ENCODE measurements at places on chromosomes 13 and 19.

GRCh38 chr13:105232439-105232838 is 1303.0 kb downstream of the EFNB2 start:
- DNase-seq: no peak

DNA sequence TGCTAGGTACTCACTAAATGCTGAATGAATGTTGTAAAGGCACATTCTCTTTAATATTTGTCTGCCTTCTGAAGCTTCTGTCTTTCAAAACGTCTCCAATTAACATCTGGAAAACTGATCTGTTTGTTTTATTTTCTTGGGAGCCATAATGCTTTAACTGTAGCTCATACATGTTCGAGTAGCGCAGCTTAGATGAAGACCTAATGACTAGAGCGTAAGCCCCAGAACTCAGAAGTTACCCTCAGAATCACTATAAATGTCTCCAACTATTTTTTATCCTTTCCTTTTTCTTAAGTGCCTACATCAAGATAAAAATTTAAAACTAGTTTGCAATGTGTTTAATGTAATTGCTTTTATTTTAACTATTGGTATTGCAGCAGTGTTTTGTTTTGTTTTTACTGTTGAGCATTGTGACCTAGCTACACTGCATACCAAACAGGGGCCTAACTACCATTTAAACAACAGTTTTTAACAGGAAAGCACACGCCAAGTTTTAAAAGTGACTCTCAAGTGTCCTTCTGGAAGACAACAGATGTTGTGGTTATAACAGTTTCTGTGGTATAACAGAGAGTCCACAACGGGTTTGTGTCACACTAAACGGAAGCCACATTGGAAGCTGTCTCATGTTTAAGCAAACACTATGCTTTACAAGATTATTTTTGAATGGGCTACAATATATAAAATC is 42.0 kb downstream of the MRPL57 start:
- DNase-seq: no peak

GRCh38 chr19:8935460-8935859 is 74.7 kb downstream of the MUC16 start:
- DNase-seq: no peak

- DNase-seq: peak; percentile 24
These were observed at the start of gene WASF3 for GRCh38 chr13:26557393-26558073. Gene WASF3 (plus strand): TSS chr13:26557683. CDS start chr13:26642271, 84,588 bp downstream.

DNA sequence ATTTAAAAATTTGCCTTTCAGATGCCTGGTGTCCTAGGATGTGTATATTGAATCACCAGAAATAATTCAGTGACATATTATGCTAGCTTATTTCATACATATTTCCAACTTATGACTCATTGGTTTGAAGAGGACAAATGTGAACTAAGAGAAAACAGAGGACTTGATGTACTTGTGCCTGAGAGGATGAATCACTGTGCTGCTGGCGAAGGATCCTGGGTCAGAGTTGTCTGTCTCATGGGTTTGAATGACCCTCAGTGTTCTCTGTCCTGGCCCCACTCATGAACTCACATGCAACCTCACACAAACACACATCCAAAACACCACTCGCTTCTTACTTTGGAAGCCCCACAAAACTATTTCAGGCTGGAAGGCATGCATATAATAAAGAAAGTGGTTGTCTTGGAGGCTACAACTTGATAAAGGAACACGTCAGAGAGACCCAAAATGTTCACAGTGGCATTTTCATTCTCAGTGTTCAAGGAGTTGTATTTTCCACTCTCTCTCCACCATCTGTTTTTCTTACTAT is 129.0 kb upstream of the SPRY2 start:
- DNase-seq: no peak

- no peak for DNase-seq
These were observed 121.3 kb downstream of the KCTD12 start for GRCh38 chr13:76764916-76765315.

Measured in stimulated activated CD4-positive, alpha-beta T cell treated with anti-CD3 and anti-CD28 coated beads, Interleukin-4, amount 100 ng/mL, for 24 hours (primary cell).